A549 (cell line): ENCODE measurements at places on chromosomes 5 and 9. TPM values are rescaled to one million over a fixed set of nuclear protein-coding genes. Genes with fewer than 3 reads are reported as not detected.

- no peak for DNase-seq
These were observed 35.3 kb downstream of the UBE2QL1 start for GRCh38 chr5:6483880-6484382.

- DNase-seq = no peak
These were observed 84.9 kb downstream of the TRPM3 start for GRCh38 chr9:71036501-71036900.

- no peak for DNase-seq
These were observed 49.4 kb downstream of the ROPN1L start for GRCh38 chr5:10490927-10491672.

GRCh38 chr9:81462801-81463200 lies 226.5 kb downstream of the TLE1 start:
- DNase-seq = no peak

GRCh38 chr9:25377039-25377438 lies 301.2 kb downstream of the TUSC1 start:
- no peak for DNase-seq

GRCh38 chr5:44660251-44660650 lies 148.5 kb upstream of the MRPS30 start:
- no peak for DNase-seq

GRCh38 chr9:94952565-94953373 lies 226.3 kb downstream of the AOPEP start:
- DNase-seq = no peak

- DNase-seq = no peak
These were observed 287.8 kb upstream of the RASA1 start for GRCh38 chr5:86979811-86980411.

DNA sequence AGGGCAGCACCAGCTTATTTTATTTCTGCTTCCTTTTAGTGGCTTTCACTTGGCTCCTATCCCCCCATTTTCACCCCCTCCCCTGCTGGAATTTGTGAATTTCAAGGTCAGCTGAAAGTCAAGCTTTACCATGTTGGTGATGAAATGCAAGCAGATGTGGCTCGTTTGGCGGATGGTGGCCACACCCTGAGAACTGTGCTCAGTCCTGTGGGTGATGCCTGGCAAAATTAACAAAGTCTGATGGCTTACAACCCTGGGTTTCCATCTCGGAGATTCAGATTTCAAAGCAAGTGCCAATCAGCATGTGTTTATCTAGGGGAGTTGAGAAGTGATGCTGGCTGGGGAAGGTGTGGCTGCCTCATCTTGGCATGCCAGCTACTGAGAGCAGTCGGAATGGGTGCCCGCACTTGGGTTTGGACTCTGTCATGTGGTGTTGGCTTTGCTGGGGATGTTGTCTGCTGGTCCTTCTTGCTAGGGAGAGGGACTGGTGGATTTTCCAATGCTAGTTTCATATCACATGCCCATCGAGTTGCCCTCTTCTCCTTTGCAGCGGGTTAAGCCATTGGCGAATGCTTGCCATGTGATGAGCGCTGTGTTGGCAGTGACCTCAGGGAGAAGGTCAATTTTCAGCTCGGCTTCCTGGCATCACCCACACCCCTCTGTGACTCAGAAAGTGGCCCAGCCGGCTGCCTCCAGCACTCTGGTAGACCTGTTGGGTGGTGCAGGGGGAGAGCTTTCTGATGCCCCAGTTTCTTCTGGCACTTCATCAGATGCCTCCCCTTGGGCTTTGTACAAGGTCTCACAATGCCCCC lies 77.0 kb upstream of the PITX1 start:
- DNase-seq = no peak

- no peak for DNase-seq
These were observed 37.9 kb downstream of the GLRA1 start for GRCh38 chr5:151886546-151887275.

- peak; percentile 44 for DNase-seq
These were observed 21.5 kb upstream of the ARHGAP26 start for GRCh38 chr5:142748568-142749249.

DNA sequence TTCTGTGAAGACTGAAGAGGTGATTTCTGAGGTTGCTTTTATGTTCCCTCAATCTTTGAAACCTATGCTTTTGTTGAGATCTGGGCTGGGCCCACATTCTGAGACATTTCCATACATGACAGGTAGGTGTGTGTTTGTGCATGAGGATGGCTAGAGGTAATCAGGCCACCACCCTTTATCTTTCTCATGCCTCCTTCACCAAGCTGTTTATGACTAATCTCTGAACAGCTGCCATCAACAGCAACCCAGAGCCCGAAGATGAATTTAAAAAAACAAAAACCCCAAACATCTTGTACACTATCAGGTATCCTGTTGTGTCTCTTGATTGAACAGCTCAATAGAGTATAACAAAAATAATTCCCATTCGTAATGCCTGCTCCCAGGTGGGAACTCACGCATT lies 12.6 kb upstream of the C5orf46 start:
- DNase-seq = no peak

DNA sequence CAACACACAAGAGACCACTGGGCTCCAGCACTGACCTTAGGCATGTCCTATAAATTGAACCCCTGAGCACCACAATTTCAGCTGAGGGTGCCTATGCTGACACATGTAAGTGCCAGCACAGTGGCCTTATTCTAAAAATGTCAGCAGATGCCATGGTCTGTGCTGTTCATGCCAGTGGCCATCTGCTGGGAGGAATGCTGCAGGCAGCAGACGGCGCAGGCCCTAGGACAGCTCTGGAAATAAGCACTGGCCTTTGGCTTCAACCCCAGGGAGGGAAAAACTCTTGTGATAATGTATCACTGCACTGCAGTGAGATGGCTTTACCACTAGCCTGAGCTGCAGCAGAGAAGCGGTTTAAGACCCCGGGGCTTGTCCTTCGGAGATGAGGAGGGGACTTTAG lies 98.5 kb downstream of the SYK start:
- DNase-seq = no peak

DNA sequence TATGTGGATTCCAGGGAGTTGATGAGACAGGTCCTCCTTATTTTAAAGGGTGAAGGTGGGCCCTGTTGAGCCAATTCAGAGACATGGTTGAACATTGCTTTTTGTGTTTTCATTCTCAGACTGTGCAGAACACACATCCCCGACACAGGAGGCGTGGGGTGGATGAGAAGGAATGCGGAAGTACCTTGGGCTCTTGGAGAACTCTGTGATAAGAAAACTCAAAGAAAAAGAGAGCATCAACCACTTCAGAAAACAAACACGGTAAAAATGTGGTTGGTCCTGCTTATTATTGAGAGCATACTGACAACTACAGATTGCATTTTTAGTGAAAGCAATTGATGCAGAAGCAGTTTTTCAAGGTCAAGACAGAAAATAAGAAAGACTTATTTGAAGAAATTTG lies 659.8 kb downstream of the IRX1 start:
- no peak for DNase-seq

GRCh38 chr9:17906841-17907778 lies 328.2 kb downstream of the SH3GL2 start:
- DNase-seq = no peak

GRCh38 chr5:5387777-5388176 lies 34.7 kb upstream of the ICE1 start:
- no peak for DNase-seq

- no peak for DNase-seq
These were observed 584.3 kb downstream of the CAAP1 start for GRCh38 chr9:26308328-26308727.

GRCh38 chr5:55749387-55749786 lies 11.5 kb downstream of the DDX4 start:
- DNase-seq = no peak

Gene NR2F1
- 4.9 to 6.3 TPM (median 5.2 TPM) in 3 replicates for polyA plus RNA-seq

Gene SOHLH1
- polyA plus RNA-seq = not detected in 3 replicates

Gene FOXD4L3
- 0.06 to 0.12 TPM (median 0.07 TPM) in 3 replicates for polyA plus RNA-seq

Gene FBXL7
- 0.90 to 1.1 TPM (median 0.90 TPM) in 3 replicates for polyA plus RNA-seq

Gene GGTA1
- polyA plus RNA-seq = not detected in 3 replicates

Gene INSYN2B
- polyA plus RNA-seq = 0.41 to 0.46 TPM (median 0.45 TPM) in 3 replicates

Gene TAF11L10
- not detected in 3 replicates for polyA plus RNA-seq

Gene TSLP
- polyA plus RNA-seq = not detected in 3 replicates

Gene HMCN2
- 0.01 to 0.04 TPM in 2 of 3 replicates, not detected in the other for polyA plus RNA-seq
